ENCODE measurements at places on chromosomes 2 and 18.

DNA sequence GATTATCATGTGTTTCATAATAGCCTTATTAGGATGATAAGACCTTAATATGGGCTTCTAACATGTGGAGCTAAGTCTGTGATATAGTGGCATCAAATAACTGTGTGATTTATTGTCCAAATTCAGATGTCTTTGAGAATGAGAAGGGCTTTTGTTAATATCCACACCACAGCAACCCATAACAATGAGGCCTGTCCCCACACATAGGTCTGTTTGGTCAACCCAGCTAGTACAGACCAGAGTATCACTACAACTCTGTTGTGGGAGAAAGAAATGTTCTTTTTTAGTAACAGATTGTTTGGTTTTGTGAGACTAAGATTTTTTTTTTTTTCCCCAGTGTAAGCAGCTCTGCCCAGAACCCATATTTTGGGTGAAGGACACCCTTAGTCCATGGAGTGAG is 439.2 kb downstream of the PIK3C3 start:
- DNase-seq, result peak; percentile 12

DNA sequence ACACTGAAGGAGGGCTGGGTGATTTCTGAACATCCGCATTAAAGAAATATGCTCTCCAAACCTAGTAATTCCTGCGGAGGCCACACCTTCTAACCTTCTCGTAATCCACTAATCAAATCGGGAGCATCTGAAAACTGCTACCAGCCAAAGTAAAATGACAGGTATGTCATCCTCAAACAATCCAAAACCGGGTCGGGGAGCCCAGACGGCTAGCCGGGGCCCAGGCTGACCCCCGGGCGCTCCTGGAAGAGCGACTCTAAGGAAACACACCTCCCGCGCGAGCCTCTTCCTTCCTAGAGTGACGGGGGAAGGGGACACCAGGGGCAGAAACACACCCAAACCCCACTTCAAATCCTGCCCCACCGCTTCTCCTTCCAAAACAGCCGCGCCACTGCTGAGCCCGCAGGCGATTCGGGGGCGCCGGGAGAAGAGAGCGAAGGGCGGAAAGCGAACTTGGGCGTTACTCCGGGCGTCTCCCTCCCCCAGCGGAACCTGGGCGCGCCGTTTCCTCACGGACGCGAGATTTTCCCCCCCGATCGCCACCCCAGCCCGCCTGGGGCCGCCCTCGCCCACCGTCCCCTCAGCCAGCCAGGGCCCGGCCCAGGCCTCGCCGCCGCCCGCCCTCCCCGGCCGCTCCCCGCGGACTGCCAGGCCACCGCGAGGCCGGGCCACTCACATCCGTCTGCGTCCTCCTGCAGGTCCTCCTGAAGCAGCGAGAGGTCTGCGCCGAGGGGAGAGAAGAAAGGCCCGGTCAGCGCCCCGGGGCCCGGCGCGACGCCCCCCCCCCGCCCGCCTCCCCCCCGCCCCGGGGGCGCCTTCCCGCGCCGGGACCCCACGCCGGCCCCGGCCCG is 584 bp downstream of the PPP4R1 start:
- peak; percentile 52 for DNase-seq

- no peak for DNase-seq
Measured at GRCh38 chr18:9947248-9947647, 33.4 kb downstream of the VAPA start.

GRCh38 chr2:110979471-110980338 is 141.0 kb upstream of the BCL2L11 start:
- DNase-seq, result no peak

GRCh38 chr2:67320861-67321587 is 76.1 kb upstream of the ETAA1 start:
- DNase-seq, result no peak

GRCh38 chr2:216781709-216782108 is 78.2 kb downstream of the TNP1 start:
- no peak for DNase-seq

DNA sequence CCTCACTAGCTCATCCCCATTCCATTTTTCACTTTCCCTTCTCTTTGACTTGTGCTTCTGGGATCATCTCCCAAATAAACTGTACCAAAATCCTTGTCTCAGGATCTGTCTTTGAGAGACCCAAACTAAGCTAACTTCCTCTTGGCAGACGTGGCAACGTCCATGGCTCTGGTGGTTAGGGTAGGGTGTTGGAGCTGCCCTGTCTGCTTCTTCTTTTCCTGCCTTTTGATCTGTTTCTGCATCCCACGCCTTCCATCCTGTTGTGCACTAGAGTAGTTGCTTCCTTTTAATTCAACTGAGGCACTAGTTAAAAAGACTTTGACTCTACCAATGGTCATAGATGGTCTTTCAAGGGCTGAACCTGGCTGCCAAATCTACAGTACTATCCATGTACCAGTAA is 5.5 kb upstream of the MAP4K4 start:
- peak; percentile 41 for DNase-seq

DNA sequence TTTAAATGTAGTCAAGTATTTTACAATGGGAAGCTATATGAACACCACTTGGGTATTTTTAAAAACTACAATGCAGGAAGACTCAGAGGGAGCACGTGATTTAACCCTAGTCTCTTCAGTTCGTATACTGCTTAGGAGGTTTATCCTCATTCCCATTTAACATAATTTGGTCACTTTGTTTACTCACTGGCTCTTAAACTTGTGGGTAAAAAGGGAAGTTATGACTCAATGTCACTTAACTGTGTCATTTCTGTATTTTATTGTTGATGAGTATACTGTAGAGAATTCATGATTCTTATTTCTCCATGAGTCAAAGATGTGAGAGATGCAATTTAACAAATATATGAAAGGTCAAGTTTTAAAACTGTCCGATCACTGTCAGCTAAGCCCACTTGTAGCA is 48.2 kb downstream of the SLC66A3 start:
- no peak for DNase-seq

- DNase-seq, result no peak
Measured at GRCh38 chr2:203673933-203674332, 32.5 kb upstream of the CD28 start.

DNA sequence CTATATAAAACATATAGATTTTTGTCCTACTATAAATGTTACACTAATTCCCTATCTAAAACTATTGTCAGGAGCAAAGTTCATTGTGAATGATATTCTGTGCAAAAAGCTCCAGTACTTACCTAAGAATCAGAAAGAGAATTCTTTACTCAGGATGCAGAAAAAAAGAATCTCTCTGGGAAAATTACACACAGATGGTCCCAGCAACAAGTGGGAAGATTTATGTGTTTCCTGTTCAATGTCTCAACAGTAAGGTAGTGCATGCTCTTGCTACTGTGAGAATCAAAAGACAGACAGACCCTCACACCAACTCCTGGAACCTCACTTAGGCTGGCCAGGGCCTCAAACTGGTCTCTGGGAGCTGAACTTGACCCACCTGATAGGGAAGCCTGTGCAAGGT is 11.2 kb upstream of the NAPG start:
- no peak for DNase-seq

GRCh38 chr2:59339121-59339836 is 1098.2 kb upstream of the FANCL start:
- no peak for DNase-seq

GRCh38 chr2:234279637-234280036 is 217.2 kb downstream of the ARL4C start:
- no peak for DNase-seq

DNA sequence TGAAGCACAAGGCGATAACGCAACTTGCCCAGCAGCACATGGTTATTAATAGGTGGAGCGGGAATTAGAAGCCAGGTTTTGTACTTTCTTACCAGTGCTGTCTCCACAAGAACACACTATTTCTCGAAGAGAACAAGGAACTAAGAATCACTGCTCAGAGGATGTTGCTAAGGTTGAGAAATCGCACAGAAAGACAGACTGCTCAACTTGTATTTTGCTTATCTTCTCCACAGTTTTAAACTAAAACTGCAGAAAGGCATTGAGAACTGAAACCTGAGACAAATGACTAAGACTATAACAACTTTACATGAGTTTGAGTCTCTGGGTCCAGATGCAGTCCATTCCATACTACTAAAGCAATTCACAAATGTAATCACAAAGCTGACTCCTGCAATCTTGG is 6.2 kb downstream of the PRKD3 start:
- peak; percentile 36 for DNase-seq

GRCh38 chr2:95049961-95050360 is 24.5 kb downstream of the MAL start:
- no peak for DNase-seq

DNA sequence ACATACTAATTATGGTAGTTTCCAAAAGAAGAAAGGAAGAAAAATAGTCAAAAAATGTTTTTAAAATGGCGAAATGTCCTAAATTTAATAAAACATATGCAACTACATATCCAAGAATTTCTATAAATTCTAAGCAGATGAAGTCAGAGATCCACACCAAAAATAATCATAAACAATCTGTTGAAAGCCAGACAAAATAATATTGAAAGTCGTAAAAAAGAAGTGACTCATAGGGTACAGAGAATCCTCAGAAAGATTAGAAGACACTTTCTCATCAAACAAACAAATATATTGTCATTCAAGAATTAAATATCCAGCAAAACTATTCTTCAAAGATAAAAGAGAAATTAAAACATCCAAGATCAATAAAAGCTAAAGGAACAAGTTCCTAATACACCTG is 281.4 kb upstream of the ZNF804A start:
- no peak for DNase-seq

GRCh38 chr2:140122001-140122400 is 1341.8 kb upstream of the NXPH2 start:
- no peak for DNase-seq

DNA sequence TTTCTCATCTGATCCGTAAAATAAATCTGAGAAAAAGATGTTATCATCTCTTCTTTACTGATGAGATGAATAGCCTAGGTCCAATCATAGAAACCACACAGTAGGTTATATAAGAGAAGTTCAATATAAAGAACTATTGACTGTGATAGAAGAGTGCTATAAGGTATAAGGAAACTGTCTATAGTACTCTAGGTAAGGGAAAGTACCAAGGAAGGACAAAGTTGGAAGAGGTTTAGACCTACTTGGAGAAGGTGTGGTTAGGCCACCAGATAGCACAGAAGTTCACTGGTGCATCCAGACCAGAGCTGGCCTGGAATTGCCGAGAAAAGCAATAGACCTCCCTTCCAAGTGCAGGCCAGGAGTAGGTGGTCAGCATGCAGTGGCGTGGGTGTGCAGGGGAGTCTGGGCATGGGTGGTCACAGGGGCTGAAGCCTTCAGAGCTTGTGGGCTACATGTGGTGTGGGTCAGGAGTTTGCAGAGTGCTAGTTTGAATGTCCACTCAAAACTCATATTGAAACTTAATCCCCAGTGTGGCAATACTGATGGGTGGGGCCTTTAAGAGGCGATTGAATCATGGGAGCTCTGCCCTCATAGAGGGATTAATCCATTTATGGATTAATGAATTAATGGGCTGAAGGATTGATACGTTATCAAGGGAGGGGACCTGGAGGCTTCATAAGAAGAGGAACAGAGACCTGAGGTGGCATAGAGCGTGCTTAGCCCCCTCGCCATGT is 86.3 kb downstream of the ALPK2 start:
- DNase-seq, result no peak

GRCh38 chr18:57748770-57749603 is 54.1 kb downstream of the ATP8B1 start:
- DNase-seq, result peak; percentile 10

- no peak for DNase-seq
Measured at GRCh38 chr18:70659036-70659925, 370.4 kb downstream of the SOCS6 start.

- peak; percentile 68 for DNase-seq
Measured at GRCh38 chr2:16014041-16014787, 73.9 kb downstream of the MYCN start.

- DNase-seq, result no peak
Measured at GRCh38 chr2:220228310-220229006, 601.0 kb downstream of the SLC4A3 start.

GRCh38 chr18:3773303-3773702 is 323.3 kb downstream of the TGIF1 start:
- DNase-seq, result no peak

- no peak for DNase-seq
Measured at GRCh38 chr2:219445220-219445640, 10.6 kb downstream of the SPEG start.

GRCh38 chr2:74618410-74619083 is 29.6 kb downstream of the M1AP start:
- DNase-seq, result no peak

GRCh38 chr2:235639428-235639773 is 145.6 kb downstream of the AGAP1 start:
- DNase-seq, result peak; percentile 98

DNA sequence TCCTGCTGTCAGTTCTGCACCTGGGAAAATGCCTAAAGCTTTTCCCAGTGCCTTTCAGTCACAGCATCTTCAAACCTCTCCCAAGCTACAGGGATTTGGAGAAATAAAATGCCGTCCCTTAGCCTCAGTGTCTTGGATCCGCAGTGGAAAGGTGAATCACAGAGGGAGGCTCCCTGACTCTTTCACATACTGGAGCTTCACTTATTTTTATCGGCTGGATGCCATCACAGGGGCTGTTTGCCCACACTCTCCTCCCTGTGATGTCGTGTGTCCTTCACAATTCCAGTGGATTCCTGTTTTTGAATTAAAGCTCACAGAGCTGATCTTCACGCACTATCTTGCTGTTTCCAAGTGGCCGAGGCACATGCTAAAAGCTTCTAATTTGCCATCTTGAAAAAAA is 1303.1 kb upstream of the DDX18 start:
- DNase-seq, result no peak

DNA sequence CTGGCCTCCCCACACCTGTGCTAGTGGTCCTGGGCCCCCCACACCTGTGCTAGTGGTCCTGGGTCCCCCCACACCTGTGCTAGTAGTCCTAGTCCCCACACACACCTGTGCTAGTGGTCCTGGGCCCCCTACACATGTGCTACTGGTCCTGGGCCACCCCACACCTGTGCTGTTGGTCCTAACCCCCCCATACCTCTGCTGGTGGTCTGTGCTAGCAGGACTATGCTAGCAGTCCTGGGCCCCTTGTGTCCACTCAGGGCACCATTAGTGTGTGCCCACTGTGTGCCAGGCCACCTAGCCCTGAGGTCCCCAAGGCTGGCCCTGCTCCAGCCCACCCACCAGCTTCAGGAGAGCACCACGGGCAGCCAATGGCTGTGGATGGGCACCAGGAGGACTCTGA is 558.2 kb upstream of the SALL3 start:
- no peak for DNase-seq

DNA sequence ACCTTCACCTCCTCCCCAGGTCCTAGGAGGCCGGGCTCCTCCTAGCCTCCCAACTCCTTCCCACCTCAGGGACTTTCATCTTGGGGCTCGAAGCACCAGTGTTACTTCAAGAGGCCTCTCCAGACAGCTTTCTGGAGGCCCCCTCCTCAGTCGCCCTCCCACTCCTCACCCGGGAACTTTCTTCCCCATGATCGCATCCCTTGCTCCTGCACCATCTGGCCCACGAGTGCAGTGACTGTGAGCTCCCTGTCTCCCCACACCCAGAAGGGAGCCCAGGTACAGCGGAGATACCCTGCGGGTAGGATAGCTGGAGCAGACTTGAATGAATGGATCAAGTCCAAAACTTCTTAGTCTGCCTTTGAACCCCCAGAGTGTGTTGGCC is 6.1 kb downstream of the ERFE start:
- no peak for DNase-seq

- peak; percentile 75 for DNase-seq
Measured at GRCh38 chr2:206084439-206084869, 1.5 kb downstream of the INO80D start.

- no peak for DNase-seq
Measured at GRCh38 chr2:16785149-16785548, 119.5 kb upstream of the CYRIA start.

GRCh38 chr2:144507441-144508171 is 12.3 kb downstream of the ZEB2 start:
- peak; percentile 60 for DNase-seq

Measured in Ammon's horn (tissue), 1 donor.